Dermis microvascular lymphatic vessel endothelial cell (primary cell): ENCODE measurements at places on chromosomes 7 and 10.

- DNase-seq, result no peak
These were observed 7.4 kb upstream of the GNA12 start for GRCh38 chr7:2851497-2851896.

DNA sequence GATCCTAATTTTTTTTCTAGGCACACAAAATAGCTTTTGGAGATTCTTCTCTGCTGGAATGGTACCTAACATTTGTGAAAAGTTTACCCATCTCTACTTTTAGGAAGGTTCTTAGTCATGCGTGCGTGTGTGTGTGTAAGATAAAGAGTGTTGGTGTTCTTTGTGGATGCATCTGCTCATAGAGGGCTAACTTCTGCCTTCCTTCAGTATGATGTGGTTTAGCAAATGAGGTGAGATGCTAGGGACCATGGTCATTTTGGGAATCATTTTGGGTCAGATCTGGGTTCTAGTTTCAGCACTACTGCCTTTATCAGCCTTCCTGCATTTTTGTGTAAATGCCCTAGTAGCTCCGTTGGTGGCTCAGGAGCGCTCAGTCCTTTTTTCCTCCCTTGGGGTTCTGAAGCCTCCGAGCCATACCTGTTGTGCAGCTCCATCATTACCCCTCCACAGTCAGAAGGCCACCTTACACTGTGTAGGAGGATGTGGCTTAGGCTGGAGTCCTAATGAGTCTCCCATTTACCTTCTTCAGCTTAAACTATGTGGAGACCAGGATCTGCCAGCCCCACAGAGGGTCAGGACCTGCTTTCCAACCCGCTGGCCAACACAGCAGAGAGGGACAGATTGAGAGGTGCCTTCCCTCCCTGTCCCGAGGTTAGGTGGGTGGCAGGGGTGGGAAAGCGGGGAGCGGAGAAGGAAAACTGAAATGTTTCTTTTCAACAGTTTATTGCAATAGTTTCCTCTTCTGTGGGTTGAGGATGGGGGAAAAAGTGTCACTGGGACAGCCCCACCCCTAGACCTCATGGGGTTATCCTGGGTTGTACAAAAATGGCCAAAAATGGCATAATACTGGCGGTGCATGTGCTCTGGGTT, 31.2 kb downstream of the TSPAN14 start:
- DNase-seq, result no peak

GRCh38 chr7:131602994-131603372, 46.6 kb upstream of the PODXL start:
- DNase-seq, result no peak

- DNase-seq, result no peak
These were observed 815 bp downstream of the GIMAP8 start for GRCh38 chr7:150451097-150451793.

GRCh38 chr10:27470885-27471284, 33.2 kb upstream of the RAB18 start:
- DNase-seq, result no peak

DNA sequence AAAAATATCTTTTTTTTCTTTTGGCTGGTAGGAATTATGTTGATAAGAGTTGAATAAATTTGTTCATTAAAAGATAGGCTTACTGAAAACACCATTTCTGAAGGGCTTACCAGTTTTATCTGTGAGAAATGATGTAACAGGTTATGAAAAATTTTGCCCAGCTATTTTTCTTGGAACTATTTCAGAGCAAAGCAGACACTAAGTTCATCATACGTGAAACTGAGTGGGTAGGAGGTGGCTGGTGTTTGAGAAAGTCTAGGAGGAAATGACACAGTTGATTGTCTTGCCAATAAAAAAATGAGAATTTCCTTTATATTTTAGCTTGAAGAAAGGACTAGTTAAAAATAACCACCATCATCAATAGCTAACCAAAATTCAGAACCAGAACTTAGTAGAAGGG, 6.2 kb upstream of the MRC1 start:
- peak; percentile 87 for DNase-seq

- peak; percentile 64 for DNase-seq
These were observed 15.1 kb downstream of the GPR146 start for GRCh38 chr7:1059200-1060091.

GRCh38 chr10:45581582-45582385, 90.8 kb downstream of the ZFAND4 start:
- DNase-seq, result no peak

- no peak for DNase-seq
These were observed 36.3 kb downstream of the AKR1B1 start for GRCh38 chr7:134422638-134423037.

DNA sequence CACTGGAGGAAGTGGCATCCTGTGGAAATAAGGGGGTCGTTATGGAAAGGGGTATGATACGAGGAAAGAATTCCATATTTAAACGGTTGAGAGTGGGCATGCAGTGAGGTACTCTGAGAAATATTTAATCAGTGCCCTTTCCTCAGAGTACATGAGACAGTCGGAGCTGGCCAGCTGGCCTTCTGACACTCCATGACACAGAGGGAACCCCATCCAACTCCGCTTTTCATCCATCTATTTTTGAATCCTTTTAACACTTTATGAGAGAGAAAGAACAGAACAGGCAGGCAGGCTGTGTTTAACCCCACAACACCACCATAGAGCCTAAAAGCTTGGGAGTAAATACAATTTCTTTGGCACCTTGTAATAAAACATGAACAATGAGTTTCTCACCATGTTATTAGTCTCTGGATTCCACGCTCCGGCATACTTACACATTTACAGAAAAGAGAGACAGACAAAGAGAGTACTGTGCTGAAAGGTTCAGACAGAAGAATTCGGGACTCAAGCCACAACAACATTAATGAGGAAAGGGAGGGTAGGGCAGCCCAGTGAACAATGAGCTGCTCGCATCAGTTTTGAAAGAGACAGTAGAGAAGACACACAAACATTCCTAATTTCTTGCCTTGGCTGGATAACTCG, 124.2 kb upstream of the PDLIM1 start:
- no peak for DNase-seq

GRCh38 chr10:117549100-117549585, 6.6 kb downstream of the EMX2 start:
- no peak for DNase-seq

GRCh38 chr7:27134392-27134791, 3.8 kb upstream of the HOXA4 start:
- peak; percentile 87 for DNase-seq

DNA sequence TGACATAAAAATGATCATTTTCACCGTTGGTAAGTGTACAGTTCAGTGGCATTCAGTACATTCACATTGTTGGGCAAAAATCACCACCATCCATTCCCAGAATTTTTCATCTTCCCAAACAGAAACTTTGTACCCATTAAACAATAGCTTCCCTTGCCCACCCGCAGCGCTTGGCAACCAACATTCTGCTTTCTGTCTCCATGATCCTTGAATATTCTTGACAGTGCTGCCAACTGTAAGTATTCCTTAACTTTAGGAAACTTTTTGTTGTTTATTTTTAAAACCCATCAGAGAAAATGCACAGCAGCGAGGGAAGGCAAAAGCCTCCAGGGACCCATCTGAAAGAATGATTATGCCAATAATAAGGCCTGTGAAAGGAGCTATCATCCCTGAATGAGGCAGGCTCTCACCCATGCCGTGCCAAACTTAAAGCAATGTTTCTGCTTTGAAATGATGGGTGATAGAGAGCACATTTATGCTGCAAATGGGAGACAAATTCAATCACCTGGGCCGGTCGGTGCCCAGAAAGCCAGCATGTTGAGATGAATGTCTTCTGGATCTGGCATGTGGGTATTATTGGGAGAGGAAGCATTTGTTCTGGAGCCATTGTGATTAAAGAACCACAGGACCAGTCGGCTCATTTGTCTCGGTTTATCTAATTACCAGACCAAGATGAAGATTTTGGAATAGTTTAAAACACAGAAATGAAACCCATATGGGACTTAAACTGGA, 202.1 kb upstream of the NPVF start:
- no peak for DNase-seq

DNA sequence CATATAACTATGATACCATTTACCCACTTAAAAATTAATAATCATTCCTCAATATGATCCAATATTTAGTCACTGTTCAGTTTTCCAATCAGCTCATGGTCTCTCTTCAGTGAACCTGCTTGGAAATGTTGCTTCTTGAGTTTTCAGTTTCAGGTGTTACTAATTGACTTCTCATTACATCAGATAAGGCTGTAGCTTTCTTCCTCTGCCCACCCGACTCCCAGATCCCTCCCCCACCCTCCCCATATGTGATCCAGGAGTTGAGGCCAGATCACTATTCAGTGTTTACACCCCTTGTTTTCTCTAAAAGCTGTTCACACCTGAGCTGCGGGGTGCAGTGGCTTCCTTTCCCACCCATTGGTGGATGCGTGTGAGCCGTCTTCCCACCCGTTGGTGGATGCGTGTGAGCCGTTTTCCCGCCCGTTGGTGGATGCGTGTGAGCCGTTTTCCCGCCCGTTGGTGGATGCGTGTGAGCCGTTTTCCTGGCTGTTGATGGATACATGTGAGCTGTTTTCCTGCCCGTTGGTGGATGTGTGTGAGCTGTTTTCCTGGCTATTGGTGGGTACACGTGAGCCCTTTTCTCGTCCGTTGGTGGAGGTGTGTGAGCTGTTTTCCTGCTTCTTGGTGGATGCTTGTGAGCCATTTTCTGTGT, 3.2 kb upstream of the MTG1 start:
- no peak for DNase-seq
